ENCODE measurements at places on chromosomes 3 and 15. TPM values are rescaled to one million over a fixed set of nuclear protein-coding genes. Genes with fewer than 3 reads are reported as not detected.

Gene TMCO5A
- polyA plus RNA-seq, result not detected

GRCh38 chr3:14614189-14614588, 37.4 kb upstream of the CCDC174 start:
- DNase-seq, result no peak

Gene FBXW12
- polyA plus RNA-seq, result not detected

Gene NEO1
- 7.5 TPM for polyA plus RNA-seq

- peak; percentile 85 for DNase-seq
Measured at GRCh38 chr15:67150023-67150860, 84.8 kb downstream of the SMAD3 start.

Data from right cardiac atrium (tissue), 5 donors.